ENCODE measurements at places on chromosomes 4 and X.

- DNase-seq, result no peak
These were observed 1494.9 kb upstream of the AGA start for GRCh38 chr4:178937130-178937529.

GRCh38 chr4:147809211-147809610, 77.3 kb downstream of the ARHGAP10 start:
- DNase-seq, result no peak

- DNase-seq, result no peak
These were observed 108.1 kb downstream of the RAPGEF2 start for GRCh38 chr4:159210975-159211374.

GRCh38 chr4:37475087-37475486, 211.1 kb downstream of the RELL1 start:
- DNase-seq, result no peak

- DNase-seq, result no peak
These were observed 72.9 kb upstream of the MTM1 start for GRCh38 chrX:150495496-150495895.

- DNase-seq, result no peak
These were observed 536.3 kb downstream of the IQCM start for GRCh38 chr4:149279331-149279730.

GRCh38 chr4:113635739-113636437, 125.7 kb downstream of the CAMK2D start:
- no peak for DNase-seq

- DNase-seq, result peak; percentile 1
These were observed 484 bp downstream of the GALNTL6 start for GRCh38 chr4:171813526-171814250.

DNA sequence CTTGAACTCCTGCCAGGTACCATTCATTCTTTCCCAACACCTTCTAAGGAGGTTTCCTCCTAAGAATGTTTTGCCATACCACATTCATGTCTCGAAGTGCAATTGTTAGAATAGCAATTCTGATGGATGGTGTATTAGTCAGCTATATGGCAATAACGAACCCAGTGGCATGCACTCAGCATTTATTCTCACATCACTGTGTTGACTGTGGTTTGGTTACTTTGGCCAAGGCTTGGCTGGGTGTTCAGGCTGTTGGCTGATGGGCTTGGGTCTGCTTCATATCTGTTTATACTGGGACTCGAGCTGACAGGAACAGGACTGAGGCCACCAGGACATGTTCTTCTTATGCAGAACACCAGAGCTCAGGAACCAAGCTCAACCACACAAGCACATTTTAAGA, 31.7 kb downstream of the PSAPL1 start:
- DNase-seq, result no peak

DNA sequence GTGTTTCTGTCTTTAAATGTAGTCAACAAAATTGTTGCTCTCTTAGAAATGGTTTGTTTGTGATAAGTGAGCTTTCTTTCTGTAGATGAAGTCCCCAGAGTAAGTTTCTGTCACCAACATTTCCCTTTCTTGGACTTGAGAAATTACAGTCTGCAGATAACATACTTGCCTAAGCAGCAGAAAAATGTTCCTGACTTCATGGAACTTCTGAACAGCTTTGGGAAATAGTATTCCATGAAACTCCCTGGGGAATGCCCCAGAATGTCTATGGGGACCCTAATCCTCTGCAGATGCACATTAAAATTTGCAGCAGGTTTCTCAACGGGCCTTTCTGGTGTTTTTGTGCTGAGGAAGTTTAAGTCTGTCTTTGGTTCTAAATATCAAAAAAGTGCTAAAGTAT, 38.6 kb upstream of the NEIL3 start:
- no peak for DNase-seq

DNA sequence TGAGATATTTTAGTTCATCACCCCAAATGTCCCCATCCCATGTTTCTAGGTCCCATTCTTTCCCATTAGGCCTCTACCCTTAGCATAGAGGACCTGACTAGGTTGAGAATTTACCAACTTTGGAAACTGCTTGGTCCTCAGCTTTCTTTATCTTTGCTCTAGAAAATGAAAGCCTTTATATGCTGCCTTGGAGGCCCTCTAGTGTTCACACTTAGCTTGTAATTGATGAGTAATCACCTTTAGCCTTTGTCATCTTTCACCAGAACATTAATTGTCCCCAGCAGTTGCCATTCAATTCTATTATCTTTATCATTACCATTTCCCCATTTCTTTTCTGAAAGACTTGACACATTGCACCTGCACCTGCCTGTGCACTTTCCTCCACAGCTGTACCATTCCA, 589.2 kb upstream of the NR3C2 start:
- no peak for DNase-seq

DNA sequence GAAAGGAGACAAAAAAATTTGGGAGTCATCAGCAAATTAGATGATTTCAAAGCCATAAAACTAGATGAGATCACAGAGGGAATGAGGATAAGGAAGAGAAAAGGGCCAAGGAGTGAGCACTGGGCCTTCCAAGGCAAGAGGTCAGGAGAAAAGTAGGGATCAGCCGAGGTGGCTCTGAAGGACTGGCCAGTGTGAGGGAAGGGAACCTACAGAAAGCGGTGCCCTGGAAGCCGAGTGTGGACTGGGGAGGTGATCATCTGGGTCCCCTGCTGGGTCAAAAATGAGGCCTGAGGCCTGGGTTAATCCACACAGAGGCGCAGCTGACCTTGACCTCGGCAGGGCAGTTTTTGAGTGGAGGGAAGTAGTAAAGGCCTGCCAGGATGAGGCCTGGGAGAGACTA, 133.8 kb downstream of the SMIM20 start:
- no peak for DNase-seq

- no peak for DNase-seq
These were observed 7.6 kb downstream of the SLC25A43 start for GRCh38 chrX:119406776-119407175.

- no peak for DNase-seq
These were observed 38.8 kb downstream of the SEPTIN6 start for GRCh38 chrX:119654112-119654531.

- no peak for DNase-seq
These were observed 399.1 kb downstream of the INPP4B start for GRCh38 chr4:142447009-142447408.

GRCh38 chr4:127985989-127986388, 20.8 kb downstream of the ABHD18 start:
- no peak for DNase-seq

DNA sequence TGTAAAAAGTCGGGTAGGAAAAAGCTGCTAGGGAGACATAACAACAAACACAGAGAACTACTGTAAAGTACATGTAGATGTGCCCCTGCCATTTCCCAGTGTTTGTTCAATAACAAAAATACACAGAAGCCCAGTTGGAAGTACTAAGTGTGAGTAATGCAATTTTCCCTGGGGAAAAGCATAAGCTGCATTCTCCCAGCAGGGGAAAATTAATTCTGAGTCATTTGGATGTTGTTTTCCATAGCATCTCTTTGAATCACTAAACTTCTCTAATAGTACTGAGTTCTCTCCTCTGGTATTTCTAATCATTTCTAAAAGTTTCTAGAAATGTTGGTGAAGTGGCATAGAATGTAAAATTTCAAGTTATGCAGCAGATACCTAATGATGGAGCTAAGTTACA, 1114.9 kb downstream of the C4orf33 start:
- DNase-seq, result no peak

- DNase-seq, result no peak
These were observed 46.9 kb downstream of the ATP10D start for GRCh38 chr4:47531954-47532321.

- no peak for DNase-seq
These were observed 49.5 kb upstream of the LNX1 start for GRCh38 chr4:53640576-53641453.

GRCh38 chr4:68361146-68361589, 11.3 kb upstream of the YTHDC1 start:
- DNase-seq, result no peak

DNA sequence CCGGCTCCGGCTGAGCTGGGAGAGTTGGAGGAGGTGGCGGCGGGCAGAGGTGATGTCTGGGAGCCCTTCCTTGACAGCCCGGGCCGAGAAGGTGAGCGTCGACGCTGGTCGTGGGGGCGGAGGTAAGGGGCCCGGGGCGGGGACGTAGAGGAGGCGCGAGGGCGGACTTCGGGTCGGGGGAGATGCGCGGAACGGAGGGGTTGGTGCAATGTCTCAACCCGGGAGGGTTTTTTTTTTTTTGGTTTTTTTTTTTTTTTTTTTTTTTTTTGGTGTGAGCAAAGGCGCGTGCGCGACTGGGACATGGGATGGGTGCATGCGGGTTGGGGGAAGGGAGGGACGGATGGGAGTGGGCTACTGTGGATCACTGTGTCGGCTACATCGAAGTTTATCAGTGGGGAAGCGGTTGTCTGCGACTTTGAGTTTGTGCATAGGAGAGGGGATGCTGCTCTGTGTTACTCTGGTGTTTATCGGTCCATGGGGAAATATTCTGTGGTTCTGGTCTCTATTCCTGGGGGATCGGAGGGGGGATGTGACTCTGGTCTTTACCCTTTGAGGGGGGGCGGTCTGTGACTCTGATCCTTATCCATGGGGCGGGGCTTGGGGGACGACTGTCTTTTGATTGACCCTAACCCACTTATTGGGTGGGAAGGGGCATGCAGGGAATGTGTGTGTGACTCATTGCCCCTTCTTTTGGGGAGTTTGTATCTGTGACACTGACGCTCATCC, 537 bp downstream of the RBM10 start:
- DNase-seq, result no peak

DNA sequence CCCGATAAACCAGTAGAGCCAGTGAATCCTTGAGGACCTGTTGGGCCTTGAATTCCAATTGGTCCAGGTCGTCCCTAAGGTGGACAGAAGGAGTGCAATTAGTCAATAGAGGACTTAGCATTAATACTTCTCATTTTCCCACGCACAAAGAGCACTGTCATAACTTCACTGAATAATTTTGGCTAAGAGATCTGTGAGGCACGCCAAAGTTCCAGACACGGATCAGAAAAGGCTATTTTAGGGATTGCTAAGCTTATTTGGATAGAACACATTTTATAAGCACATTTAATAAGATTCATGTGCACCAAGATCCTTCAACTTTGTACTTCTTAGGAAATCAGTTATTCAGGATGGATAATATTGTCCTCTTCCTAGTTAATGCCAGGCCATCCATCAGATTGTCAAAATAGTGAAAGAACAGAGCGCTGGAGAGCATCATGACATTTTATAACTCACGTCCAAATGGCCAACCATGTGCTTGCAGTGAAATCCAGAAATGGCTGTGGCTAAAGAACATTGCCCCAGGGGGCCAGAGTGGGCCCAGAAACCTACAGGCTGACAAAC, 129.8 kb downstream of the ATG4A start:
- no peak for DNase-seq

GRCh38 chr4:159097785-159098184, 5.1 kb upstream of the RAPGEF2 start:
- DNase-seq, result no peak

DNA sequence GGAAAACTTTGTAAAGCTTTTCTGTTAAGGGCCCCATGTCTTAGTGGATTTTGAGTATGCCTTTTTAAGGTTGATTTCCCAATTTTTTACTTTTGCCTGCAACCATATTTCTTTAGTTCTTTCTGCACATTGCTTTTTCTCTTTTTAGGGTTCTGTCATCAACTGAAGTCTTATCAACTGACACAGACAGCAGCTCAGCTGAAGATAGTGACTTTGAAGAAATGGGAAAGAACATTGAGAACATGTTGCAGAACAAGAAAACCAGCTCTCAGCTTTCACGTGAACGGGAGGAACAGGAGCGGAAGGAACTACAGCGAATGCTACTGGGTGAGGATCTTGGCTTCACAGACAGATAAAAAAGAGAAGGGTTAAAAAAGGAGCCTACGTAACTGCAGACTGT, 27.8 kb downstream of the TAF1 start:
- no peak for DNase-seq

DNA sequence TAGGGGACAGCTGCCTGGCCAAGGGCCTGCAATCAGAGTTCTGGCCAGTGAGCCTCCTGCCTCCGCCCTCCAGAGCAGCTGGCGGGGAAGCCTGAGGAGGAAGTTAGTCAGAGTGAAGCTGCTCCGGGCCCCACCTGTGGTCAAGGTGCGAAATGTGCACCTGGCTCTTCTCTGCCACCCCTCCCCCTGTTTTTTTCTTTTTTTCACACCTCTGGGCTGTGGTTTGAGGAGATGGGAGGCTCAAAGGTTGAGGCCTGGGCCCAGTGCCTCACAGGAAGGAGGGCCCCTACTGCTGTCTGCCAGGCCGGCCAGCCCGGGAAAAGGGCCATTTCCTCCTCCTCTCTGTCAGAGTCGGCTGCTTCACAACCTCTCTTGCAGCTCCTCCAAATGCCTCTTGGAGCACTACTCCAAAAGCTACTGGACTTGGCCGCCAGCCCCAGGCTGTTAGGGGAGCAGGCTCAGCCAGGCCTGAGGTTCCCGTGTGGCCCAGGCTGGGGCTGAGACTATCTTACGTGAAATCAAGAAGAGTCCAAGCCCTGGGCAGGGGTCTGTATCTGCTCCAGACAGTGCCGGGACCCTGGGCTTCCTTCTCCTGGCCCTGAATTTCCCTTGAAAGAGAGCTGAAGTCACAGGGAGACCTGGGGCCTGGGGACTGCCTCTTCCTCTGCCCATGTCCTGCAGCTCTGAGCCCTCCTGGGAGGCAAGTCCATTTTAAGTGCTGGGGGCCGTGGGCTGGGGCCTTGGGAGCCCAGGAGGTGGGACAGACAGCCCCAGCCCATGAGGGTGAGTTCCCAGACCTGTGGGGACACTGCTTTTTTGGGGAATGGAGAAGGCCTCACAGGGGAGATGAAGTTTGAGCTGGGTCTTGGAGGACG, 4.5 kb upstream of the CXCR3 start:
- no peak for DNase-seq

GRCh38 chr4:145564540-145564939, 54.6 kb upstream of the MMAA start:
- no peak for DNase-seq

GRCh38 chr4:83034630-83035494, at the start of gene COPS4:
Gene COPS4 (plus strand): TSS chr4:83035183. CDS start chr4:83035225, 42 bp downstream.
- DNase-seq, result peak; percentile 76

DNA sequence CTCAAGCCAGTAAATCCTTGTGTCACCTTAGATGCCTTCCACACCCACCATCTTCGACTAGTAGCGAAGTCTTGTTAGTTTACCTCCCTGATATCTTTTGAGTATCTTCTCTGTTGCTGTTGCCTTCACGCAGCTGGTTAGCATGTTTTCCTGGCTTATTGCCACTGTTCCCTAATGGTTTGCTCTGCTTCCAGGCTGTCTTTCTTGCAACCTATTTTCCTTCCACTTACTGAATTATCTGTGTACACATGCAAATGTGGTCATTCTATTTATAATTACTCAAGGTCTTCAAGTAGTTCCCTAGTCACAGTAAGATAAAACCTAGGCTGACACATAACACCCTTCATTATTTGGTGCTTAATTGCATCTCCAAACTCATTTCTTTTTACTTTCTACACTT, 89.5 kb downstream of the UGT8 start:
- DNase-seq, result no peak
